SIG-M5 (cell line): ENCODE measurements at places on chromosomes 11 and 22.

DNA sequence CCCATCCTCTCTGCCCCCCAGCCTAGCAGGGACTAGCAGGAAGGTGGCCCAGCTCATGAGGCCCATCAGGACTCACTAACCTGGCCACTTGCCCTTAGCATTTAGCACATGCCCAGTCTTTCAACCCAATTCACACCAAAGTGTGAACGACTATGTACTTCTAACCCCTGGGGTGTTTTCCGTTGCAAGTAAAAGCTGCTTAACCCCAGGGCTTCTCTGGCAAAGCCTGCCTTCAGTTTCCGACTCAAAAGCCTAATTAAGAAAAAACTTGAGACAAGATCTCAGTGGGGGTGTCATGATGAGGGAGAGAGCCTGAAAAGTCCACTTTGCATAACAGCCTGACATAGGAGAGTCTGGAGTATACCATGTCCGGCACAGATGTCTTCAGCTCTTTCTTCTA lies 347.8 kb downstream of the MN1 start:
- no peak for DNase-seq

DNA sequence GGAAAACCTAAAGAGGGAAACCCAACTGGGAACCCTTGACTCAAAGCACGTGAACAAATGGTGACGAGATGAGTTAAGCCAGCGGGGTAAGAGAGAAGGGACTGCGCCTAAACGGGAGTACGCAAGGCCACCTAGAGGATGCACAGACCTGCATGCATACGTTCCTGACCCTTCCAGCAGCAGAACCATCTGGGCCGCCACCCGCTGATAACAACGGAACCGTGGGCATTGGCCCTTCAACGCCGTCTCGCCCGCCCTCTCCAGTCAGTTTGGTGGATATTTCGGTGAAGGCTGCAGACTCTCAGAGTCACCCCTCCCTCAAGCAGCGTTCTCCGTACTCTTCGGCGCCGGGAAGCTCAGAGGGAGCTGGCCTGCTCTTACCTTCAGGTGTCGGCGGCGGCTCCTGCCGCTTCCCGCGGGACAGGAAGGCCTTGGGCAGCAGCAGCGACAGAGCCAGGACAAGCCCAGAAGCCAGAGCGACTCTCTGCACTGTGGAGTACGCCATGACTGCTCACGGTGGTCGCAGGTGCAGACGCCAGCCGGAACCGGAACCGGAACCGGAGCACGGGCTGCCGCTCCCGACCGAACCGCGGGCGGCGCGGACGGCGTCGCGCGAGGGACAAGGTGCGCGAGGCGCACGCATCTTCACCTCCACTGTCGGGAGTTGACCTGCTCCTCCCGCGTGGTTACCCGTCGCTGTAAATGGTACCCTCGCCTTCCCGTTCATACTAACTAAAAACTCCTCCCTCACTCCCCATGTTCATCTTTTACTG lies at the start of gene RIC3:
Gene RIC3, minus strand, starts transcription at position 541 of the 773 bp plus-strand sequence. Its CDS starts 36 bp downstream, at position 505.
- DNase-seq, result no peak

DNA sequence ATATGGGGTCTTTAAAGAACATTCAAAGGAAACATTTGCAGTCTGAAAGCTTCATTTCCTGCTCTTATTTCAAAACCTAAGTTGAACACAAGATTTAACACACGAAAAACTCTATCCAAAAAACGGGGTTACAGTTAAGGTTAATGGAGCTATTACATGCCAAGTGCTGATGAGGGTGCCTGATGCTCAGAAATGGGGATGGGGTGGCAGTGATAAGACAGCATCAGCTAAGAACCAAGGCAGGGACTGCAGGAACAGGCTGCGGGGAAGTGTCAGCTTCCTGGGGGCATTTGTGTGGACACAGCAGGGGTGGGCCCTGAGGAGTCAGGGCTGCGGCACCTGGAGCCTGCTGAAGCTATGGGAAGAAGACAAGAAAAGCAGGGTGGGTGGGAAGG lies 12.2 kb downstream of the DGCR2 start:
- DNase-seq, result no peak

- DNase-seq, result no peak
These were observed 258.7 kb downstream of the DCDC1 start for GRCh38 chr11:31110830-31111229.

DNA sequence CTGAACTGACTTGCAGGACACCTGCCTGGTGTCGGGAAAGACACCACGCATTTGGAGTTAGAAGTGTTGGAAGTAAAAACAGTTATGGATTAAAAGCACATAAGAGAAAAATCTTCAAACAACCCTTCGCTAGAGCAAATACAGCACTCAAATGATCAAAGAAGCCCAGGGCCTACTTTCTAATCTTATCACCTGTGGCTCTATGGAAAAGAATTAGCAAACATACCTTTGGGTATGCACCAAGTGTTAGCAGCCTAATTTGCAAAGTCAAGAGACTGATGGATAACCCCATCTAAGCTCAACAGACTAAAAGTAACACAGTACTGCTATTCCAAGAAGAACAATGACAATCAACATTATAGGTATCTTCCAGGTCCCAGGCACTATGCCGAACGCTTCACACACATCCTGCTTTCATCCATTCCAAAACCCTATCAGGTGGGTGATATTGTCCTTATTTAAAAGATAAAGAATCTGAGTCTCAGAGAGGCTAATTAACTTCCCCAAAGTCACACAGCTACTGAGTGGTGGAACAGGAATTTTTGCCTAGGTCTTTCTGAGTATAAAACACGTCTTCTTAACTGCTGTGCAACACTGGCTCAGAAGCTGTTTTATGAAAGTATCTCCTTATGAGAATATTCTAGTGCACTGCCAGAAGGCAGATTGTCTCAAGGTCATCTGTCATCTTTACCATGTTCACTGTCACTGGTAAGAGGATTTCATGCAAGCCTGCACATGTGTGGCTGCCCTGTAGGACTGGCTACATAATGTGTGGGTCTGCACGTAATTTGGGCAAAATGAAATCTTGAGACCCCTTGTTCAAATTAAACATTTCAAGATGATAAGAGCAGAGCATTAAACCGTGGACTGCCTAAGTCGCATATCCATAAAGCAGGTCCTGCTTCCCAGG lies 16.4 kb downstream of the SLC1A2 start:
- no peak for DNase-seq

- no peak for DNase-seq
These were observed 851 bp downstream of the SYT8 start for GRCh38 chr11:1835671-1836010.

DNA sequence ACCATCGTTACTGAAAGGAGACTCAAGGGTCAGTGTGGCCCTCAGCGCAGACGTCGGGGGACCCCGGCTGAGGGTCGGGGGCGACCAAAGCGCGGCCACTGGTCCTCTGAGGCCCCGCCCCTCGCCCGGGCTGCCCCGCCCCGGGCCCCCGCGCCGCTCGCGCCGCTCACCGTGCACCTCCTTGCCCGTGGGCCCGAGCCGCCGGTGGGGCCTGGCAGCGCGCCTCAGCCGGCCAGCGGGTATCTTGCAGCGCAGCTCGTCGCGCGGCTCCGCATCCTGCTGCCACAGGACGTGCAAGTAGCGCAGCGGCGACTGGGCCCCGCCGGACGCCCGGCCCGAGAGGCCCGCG lies 419 bp downstream of the ANKRD54 start:
- DNase-seq, result no peak

DNA sequence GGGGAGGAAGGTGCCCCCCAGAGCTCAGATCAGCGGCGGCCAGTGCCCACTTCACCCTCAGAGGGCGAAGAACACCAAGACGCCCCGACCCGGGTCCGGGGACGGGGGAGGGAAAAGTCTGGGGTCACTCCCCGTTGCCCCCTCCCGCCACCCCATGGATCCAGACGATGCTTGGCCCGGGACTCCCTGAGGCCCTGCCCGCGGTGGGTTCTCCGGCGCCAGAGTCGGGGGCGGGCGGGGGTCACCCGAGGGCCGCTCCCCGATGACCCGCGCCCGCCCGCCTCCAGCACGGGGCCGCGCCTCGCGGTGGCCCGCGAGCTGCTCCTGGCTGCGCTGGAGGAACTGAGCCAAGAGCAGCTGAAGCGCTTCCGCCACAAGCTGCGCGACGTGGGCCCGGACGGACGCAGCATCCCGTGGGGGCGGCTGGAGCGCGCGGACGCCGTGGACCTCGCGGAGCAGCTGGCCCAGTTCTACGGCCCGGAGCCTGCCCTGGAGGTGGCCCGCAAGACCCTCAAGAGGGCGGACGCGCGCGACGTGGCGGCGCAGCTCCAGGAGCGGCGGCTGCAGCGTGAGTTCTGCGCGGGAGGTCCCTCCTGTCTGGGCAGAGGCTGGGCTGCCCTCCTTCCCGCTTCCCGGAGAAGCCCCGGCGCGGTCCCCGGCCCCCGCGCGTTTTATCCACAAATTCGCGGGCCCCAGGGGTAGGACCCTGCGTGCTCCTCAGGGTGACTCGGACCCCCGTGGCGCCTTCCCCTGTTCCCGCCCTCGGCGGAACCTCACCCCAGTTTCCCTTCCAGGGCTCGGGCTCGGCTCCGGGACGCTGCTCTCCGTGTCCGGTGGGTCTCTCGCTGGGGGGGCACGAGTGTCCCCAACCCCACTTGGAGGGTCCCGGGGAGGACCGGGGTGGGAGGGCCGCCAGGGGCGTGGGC lies 1.1 kb downstream of the NLRP6 start:
- no peak for DNase-seq
